Fibroblast of skin of right biceps (primary cell): ENCODE measurements at places on chromosomes 13 and 19.

DNA sequence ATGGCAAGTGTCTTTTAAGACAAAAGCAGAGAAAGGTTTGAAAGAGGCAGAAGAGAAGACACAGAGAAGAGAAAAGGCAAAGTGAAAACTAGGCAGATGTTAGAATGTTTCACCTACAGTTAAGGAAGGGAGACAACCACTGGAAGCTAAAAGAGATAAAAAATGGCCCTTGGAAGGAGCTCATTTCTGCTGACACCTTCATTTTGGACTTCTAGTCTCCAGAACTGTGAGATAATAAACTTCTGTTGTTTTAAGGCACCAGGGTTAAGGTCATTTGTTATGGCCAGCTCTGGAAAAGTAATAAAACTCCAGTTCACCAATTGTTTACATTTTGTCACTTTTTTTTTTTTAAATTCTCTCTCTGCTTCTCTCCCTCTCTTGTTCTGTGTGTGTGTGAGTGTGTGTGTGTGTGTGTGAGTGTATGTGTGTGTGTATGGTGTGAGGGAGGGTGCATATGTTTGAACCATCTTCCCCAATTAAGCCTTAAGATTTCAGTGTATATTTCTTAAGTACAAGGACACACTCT, 374.6 kb downstream of the DACH1 start:
- DNase-seq: no peak

DNA sequence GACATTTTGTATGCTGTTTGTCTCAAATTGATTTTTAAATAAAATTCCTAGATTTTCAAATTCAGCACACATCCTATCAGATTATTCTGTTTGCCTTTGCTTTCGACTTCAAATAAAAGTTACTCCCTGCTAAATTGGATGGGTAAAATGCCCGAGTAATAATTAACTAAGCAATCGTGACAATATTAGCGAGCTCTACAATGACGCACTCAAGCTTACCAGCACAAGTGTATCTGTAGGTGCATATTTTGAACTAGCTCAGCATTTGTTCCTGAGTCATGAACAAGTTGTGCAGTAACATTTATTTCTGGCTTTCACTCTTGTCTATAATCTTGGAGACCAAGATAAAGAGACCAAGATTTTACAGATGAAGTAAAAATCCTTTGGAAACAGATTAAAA, 113.4 kb downstream of the UBL3 start:
- no peak for DNase-seq

GRCh38 chr13:20499986-20500385, 25.7 kb downstream of the CRYL1 start:
- DNase-seq: peak; percentile 25

DNA sequence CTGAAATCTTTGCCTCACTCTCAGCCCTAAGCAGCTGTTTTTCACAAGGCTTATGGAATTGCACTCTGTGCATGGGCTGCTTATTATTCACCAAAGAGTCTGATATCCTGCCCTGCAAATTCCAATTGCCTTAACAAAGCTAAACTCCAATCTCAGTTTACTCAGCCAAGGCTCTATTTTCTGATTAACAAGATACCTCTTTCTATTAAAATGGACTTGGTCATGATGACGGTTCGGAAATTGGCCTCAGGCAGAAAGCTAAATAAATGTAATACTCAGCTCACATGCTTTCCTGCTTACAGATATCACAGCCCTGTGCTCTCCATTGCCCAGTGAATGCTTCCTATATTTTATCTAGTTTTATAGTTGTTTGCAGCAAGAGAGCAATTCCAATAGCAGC, 1270.8 kb downstream of the PCDH9 start:
- no peak for DNase-seq

DNA sequence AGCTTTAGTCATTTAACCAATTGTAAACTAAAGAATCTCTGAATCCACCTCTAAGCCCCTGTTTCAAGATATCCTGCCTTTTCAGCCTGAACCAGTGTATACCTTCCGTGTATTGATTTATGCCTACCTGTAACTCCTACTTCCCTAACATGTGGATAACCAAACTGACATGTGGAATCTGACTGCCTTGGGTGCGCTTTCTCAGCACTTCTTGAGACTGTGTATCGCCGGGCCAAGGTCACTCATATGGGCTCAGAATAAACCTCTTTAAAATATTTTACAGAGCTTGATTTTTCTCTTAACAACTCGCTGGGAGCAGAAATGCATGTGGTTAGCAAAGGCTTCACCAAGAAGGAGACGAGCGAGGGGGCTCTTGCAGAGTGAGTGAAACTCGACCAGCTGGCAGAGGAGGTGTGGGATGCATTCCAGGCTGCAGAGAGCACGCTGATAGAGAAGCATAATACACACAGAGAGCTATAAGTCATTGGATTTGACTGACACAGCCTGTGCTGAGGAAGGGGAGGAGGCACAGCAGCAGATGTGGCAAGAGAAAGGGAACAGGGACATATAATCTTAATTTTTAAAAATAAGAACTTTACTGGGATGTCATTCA, 268.2 kb upstream of the MAB21L1 start:
- peak; percentile 37 for DNase-seq

- DNase-seq: no peak
Measured at GRCh38 chr13:41229356-41229755, 34.0 kb downstream of the MTRF1 start.

GRCh38 chr13:80348314-80348713, 7.4 kb upstream of the SPRY2 start:
- DNase-seq: no peak
